ENCODE measurements at places on chromosomes 5 and 9. TPM values are rescaled to one million over a fixed set of nuclear protein-coding genes. Genes with fewer than 3 reads are reported as not detected.

DNA sequence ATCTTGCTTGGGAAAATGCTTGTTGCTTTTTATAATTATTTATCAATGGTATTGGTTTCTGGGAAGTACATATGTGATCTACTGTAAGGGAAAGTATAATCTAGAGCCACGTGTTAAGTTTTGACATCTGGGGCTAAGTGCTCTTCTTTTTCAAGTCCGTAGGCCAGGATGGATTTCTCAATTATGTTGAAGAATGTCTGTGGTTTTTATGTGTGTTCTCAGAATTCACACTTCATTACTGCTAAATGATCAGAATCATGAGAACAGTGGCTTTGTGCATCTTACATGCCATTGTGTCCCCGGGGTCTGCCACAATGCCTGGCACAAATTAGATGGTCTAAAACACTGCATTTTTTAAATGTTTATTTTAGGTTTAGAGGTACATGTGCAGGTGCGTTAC, 14.5 kb upstream of the AUH start:
- no peak for DNase-seq

DNA sequence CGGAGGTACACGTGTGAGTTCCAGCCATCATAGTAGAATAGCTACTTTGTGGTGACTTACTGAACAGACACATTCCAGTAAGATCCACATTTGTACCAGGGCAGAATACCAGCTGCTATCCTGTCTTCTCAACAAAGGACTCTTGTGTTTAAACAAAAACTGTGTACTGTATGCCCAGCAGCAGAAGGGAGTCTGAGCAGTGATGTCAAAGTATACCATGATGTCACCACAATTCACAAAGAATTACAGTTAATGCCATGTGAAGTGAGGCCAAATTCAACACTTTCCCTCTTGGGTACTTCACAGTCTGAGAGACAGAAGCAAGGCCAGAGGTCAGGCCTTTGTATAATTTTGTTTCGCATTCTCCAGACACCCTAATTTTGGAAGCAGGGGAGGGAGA, 137.0 kb downstream of the ADAMTSL1 start:
- DNase-seq, result no peak

- no peak for DNase-seq
Measured at GRCh38 chr5:133344266-133344665, 268.1 kb downstream of the FSTL4 start.

The PLAC8L1 gene
- not detected for total RNA-seq

The OR1Q1 gene
- not detected for total RNA-seq

DNA sequence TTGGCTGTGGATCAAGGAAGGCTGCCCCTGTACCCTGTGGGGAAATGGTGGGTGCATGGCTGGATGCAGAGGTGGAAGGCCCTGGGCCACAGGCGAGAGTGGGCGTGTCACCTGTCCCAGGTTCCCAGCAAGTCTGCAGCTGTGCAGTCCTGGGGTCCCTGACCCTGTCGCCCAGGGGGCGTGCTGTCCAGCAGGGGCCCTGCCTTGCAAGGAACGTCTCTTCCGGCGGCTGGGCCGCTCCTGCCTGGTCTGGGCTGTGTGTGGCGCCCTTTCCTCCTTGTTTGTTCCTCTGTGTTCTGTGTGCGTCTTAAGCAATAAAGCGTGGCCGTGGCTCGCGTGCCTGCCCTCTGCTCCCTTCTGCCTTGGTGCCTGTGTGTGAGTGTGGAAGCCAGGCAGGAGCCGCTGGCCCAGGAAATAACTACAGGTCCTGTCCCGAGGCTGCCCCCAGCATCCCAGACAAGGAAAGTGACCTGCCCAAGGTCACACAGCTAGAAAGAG, 8.4 kb downstream of the SLC2A6 start:
- DNase-seq, result no peak

All from Peyer's patch (tissue), 4 donors.